ENCODE measurements at places on chromosomes 7 and 10.

DNA sequence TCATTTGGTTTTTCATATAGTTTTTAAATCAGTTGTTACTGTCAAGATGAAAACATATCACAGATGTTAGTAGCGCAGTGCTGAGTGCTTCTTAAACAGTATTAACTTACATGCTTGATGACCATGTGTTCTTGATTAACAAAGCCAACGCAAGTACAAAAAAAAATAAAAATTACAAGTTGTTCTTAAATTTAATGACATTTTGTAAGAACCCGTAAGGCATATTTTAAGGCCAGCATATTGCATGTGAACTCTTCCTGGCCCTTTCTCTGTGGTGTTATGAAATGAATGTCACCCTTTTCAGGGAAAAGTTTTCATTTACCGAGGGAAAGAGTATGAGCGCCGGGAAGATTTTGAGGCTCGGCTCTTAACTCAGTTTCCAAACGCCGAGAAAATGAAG is 140.4 kb upstream of the NPS start:
- no peak for DNase-seq

DNA sequence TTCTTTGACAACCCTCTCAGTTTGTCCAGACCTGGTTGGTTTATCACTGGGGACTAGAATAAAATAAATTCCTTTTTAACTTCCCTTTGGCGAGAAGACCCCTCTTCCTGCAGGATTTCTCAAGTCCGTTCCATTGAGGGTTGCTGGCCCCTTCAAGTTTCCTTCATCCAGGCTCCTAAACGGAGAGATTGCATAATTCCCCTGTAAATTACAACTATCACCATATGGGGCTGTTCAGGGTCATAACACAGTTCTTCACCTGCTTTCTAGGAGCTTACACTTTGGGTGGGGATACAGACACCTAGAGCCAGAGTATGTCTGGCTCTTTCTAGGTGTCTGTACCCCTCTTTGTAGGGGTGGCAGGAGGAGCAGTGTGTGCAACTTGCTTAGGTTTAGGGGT is 3.3 kb upstream of the COPS6 start:
- DNase-seq = no peak

DNA sequence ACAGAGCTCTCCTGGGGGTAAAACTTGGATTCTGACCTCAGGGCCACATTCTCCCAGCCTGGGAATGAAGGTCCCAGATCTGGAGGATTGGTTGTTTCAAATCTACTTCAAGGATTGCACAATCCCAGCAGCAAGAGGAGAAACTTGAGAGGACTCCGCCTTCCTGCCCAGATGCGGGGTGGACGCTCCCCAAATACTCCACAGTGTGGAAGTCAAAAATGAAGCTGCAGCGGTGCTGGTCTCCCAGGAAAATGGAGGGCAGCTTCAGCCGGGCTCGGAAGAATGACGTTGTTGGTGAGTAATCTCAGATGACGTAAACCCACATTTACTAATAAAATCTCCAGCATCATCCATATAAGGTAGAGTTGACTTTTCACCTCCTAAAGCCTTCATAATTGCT is 31.5 kb upstream of the PPP2R2D start:
- no peak for DNase-seq

- no peak for DNase-seq
These were observed 41.1 kb upstream of the MTPAP start for GRCh38 chr10:30390207-30390606.

GRCh38 chr10:102799691-102800471 is 37.3 kb downstream of the CYP17A1 start:
- DNase-seq = no peak

DNA sequence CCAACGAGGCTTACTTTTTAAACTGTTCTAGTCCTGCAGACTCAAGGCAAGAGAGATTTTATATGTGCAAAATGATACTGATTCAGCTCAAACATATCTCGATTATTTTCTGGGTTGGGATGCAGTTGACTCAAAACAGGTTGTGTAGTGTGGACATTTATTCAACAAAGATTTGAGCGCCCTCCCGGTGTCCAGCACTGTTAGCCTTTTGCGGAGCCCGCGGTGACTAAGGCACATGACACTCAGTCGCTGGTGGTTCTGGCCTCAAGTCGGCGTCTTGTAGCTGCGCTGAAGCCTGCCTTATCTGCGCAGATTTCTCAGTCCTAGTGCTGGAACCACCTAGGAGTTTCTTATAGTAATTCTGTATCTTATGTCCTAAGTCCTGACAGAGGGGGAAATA is 938 bp upstream of the CADPS2 start:
- DNase-seq = no peak

DNA sequence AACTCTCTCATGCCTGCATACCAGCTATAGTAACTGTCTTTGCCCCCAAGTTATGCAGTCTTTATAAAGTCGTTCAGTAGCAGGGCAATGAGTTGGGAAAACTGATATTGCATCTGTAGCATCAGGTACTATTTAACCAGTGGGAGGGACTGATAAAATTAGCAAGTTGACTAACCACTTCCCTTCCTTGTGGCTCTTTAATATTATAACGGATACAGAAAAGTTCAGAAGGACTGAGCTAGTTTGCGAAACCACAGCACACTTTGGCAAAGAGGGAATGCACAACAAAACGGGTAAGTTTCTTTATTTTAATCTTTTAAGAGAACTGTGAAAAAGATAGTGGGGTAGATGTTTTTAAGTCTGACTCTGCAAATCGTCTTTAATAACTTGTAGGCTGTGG is 205.3 kb upstream of the HDAC9 start:
- no peak for DNase-seq

- no peak for DNase-seq
These were observed 6.4 kb upstream of the IGFBP1 start for GRCh38 chr7:45881759-45882464.

DNA sequence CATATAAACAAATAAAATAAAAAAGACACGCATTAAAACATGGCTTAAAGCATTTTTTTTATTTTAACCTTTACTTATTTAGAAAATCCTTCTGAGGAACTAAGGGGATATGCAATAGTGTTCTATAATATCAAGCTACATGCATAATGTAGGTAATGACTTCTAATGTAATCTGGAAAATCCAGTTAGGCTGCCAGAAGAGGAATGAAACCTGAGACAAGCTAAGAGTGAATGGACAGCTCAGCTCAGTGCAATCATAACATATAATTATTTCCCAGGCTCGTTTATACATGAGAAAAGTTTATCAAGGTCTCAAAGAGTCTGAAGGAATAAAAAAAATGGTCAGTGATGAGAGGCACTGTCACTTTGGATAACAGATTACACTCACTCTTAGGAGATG is 649.0 kb upstream of the PCDH15 start:
- no peak for DNase-seq

DNA sequence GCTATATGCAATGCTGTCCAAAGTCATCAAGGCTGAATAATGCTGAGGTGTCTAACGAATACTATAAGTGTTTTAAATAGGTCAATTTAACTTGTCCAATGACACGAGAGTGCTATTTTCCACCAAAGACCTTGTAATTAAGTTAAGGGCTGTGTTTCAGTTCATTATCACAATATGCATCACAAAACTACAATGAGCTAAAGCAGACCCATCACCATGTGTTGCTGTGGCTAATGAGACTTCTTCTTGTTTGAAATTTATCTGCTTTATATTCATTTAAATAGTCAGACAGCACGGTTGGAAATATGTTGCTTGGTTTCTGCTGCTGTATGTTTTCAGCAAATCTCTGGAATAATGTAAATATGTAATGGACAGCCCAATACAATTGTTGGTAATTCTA is 292.5 kb upstream of the VSTM2A start:
- no peak for DNase-seq

DNA sequence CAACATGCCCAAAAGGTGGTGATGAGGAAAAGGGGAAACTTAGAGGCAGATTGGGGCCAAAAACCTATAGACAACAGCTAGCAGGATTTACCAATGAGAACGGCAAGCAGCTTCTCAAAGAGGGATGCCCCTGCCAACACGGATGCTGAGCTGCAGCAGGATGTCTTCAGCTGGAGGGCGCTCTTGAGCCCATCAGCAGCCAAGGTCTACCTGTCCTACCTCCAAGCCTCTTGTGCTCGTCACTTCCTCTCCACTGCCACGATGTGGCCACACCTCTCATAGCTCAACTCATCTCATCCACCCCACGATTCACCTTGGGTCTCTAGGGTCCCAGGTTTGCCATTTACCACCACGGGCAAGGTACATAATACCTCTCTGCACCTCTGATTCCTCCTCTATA is 36.5 kb downstream of the DLG5 start:
- DNase-seq = no peak

DNA sequence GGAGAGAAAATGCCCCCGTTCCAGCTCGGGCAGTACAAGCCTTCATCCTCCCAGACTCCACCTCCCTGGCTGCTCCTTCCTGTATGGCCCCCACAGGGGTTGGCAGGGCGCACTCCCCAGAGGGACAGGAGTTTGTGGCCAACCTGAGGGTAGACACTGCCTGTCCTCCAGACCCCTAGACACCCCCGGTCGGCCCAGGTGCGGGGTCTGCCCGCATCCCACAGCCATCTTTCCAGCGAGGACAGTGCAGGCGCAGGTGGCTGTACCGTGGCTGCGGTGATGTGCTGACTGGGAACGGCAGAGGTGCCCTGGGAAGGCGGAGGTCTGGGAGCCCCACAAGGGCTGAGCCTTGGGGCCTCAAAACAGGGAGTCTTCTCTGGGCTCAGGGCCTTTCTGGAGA is 81.5 kb downstream of the LHPP start:
- DNase-seq = no peak

DNA sequence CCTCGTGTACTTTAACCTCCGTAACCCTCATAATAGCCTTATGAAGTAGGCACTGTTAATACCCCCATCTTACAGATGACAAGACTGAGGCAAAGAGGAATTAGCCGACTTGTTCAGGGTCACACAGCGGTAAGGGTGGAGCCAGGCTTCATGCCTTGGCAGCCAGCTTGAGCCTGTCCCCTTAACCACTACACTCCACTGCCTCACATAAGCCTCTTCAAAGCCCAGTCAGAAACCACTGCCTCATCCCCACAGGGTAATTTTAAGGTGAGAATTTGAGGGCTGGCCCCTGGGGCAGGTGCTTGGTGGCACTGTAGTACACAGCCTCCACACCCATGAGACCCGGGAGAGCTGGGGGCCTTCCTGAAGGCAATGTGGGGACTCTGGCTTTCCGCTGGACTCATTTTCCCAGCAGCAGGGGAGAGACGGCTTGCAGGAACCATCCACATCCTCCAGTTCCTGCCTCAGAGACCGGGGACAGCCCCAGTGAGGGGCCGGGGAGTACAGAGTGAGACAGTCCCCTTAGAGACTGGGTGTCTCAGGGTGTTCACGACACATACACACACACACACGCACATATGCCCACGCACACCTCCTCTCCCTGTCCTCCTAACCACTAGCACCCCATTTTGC is 7.6 kb upstream of the C10orf105 start:
- peak; percentile 22 for DNase-seq

DNA sequence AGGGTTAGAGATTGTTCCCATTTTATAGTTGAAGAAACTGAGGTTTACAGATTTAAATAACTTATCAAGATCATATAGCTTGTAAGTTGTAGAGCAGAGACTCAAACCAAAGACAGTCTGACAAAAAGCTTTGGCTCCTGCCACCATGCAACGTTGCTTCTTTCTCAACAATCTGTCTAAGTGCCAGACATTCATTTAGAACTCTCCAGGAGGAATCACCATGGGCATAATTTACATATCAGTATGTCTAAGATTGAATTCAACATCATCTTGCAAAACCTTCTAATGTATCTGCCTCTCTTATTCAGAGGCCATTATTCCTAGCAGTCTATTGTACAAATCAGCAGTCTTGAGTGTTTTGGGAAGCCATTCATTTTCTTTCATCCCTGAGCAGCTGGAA is 163.5 kb upstream of the PLXDC2 start:
- no peak for DNase-seq

- DNase-seq = no peak
These were observed 11.3 kb downstream of the NOD1 start for GRCh38 chr7:30467271-30467670.

- DNase-seq = no peak
These were observed 953 bp downstream of the NODAL start for GRCh38 chr10:70440296-70441160.
